Stomach (tissue), 19 donors: ENCODE measurements at places on chromosomes 4 and X. TPM values are rescaled to one million over a fixed set of nuclear protein-coding genes. Genes with fewer than 3 reads are reported as not detected.

The LEF1 gene
- total RNA-seq, result not detected

The CXCL13 gene
- total RNA-seq, result not detected

DNA sequence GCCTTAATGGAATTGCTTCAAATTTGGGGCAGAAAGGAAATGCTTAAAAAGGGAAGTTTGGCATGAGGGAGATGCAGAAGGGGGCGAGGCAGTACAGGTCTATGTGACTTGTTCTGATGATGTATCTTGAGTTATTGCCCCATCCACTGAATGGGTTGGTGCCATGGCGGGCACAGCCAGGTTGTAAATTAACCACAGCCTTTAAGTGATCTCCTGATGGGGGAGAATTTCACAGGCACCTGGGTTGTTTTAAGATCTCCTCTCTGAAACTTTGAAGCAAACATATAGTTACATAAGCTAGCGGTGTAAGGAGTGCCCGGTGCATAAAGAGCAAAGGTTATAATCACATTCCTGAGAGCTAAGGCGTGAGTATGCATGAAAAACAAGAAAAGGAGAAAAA is 37.0 kb downstream of the NPY5R start:
- DNase-seq, result no peak
- no peak overlapping the region for H3K4me3 ChIP-seq
- H3K36me3 ChIP-seq, result no peaks in the 10 kb centered on the region

The DMD gene
- 71.8 TPM for total RNA-seq

- DNase-seq, result peak; percentile 67
- no peaks in the 10 kb centered on the region for H3K36me3 ChIP-seq
- H3K4me1 ChIP-seq, result peaks cover 5% of the 10 kb centered on the region
Measured at GRCh38 chr4:183588169-183588675, 70.8 kb downstream of the RWDD4 start.

The CENPVL3 gene
- not detected for total RNA-seq

GRCh38 chrX:137234651-137235402 is 201.0 kb upstream of the GPR101 start:
- H3K27me3 ChIP-seq, result no peaks in the 10 kb centered on the region
- DNase-seq, result no peak
- no peaks in the 10 kb centered on the region for H3K36me3 ChIP-seq
- no peaks in the 10 kb centered on the region for H3K4me1 ChIP-seq
- H3K4me3 ChIP-seq, result no peak overlapping the region

- peak overlapping the region; percentile 30 for H3K4me3 ChIP-seq
- DNase-seq, result no peak
- peaks cover 10% of the 10 kb centered on the region for H3K4me1 ChIP-seq
- H3K36me3 ChIP-seq, result no peaks in the 10 kb centered on the region
- H3K27me3 ChIP-seq, result no peaks in the 10 kb centered on the region
Measured at GRCh38 chr4:20418861-20419451, 167.3 kb downstream of the SLIT2 start.

- no peaks in the 10 kb centered on the region for H3K36me3 ChIP-seq
- H3K4me1 ChIP-seq, result peaks cover 93% of the 10 kb centered on the region
- H3K27ac ChIP-seq, result peak overlapping the region; percentile 68
- peak overlapping the region; percentile 50 for H3K4me3 ChIP-seq
Measured at GRCh38 chr4:54229631-54230483, 764 bp downstream of the PDGFRA start.

DNA sequence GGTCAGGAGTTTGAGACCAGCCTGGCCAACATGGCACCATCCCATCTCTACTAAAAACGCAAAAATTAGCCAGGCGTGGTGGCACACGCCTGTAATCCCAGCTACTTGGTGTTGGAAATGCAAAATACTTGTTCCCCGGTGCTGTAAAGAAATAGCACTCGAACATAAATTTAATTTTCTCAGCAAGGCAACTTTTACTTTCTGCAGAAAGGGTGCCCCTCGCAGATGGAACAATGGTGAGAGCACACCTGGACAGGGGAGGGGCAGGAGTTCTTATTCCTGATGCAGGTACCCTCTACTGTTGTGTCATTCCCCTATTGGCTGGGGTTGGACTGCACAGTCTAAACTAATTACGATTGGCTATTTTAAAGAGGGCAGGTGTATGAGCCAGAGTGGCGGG is 139.7 kb downstream of the FHIP1A start:
- DNase-seq, result no peak
- H3K36me3 ChIP-seq, result no peaks in the 10 kb centered on the region
- no peaks in the 10 kb centered on the region for H3K27me3 ChIP-seq
- H3K27ac ChIP-seq, result no peak overlapping the region

The CXCL1 gene
- 26.5 TPM for total RNA-seq

The ZCCHC18 gene
- total RNA-seq, result 2.8 TPM

The AR gene
- total RNA-seq, result 8.8 TPM

The PPP2R2C gene
- 1.5 TPM for total RNA-seq

DNA sequence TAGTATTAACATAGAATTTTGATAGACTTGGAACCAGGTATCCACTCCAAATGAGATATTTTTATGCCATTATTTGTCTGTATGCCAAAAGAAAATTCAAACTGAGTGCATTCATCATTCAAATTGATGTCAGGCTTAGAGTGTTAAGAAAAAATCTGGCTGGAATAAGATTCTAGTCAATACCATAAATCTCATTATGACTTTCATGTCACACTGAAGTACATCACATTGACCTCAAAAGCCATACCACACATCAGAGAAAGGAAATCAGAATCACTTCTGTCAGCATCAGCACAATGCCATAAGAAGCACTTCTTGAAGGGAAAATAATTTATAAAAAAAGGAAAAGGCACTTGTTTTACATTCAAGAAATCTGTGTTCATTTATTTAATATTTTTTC is 119.0 kb upstream of the BMP3 start:
- no peak overlapping the region for H3K4me3 ChIP-seq
- no peak overlapping the region for H3K27ac ChIP-seq
- H3K36me3 ChIP-seq, result no peaks in the 10 kb centered on the region
- H3K4me1 ChIP-seq, result no peaks in the 10 kb centered on the region
- no peak for DNase-seq

DNA sequence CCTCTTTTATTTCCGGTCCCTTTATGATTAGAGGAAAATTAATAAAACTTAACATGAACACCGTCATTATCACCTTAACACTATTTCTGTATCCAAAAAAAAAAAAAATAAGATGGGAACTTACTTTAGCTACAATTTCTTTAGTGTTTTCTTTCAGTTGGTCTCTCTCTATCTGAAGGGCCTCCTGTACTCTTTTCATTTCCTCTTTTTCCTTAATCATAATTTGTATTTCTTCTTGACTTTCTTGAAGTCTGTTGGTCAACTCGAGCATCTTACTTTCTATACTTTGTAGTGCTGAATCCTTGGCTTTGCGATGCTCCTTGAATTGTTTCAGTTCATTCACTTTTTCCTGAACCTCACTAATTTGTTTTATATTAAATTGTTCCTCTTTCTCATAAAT is 45.3 kb upstream of the BDH2 start:
- no peaks in the 10 kb centered on the region for H3K4me1 ChIP-seq
- no peak for DNase-seq
- no peak overlapping the region for H3K4me3 ChIP-seq
- no peaks in the 10 kb centered on the region for H3K36me3 ChIP-seq
- no peaks in the 10 kb centered on the region for H3K27me3 ChIP-seq

DNA sequence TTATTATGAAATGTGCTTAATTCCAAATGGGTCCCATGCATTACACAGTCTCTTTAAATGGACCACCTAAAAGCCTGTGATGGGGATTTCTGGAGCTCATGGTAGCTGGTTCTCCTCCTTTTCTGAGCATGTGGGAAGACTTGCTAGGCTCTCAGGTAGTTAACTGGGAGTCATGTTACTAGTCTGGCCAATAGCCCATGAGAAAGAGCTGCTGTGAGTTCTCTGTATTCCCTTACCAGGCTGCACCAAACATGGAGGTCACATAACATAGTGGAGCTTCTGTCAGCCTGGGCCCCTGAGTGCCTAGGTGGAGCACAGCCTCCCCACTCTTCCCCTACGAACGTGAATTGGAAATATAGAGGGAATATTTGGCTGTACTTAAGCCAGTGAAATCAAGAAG is 198.4 kb downstream of the MAML3 start:
- H3K27me3 ChIP-seq, result no peaks in the 10 kb centered on the region
- peaks cover 25% of the 10 kb centered on the region for H3K4me1 ChIP-seq
- H3K27ac ChIP-seq, result no peak overlapping the region
- no peak overlapping the region for H3K4me3 ChIP-seq
- no peaks in the 10 kb centered on the region for H3K36me3 ChIP-seq

GRCh38 chr4:1082215-1083182 is 30.9 kb downstream of the RNF212 start:
- H3K27ac ChIP-seq, result peak overlapping the region; percentile 75
- no peaks in the 10 kb centered on the region for H3K27me3 ChIP-seq
- no peaks in the 10 kb centered on the region for H3K36me3 ChIP-seq
- DNase-seq, result peak; percentile 90

The QRFPR gene
- total RNA-seq, result not detected

DNA sequence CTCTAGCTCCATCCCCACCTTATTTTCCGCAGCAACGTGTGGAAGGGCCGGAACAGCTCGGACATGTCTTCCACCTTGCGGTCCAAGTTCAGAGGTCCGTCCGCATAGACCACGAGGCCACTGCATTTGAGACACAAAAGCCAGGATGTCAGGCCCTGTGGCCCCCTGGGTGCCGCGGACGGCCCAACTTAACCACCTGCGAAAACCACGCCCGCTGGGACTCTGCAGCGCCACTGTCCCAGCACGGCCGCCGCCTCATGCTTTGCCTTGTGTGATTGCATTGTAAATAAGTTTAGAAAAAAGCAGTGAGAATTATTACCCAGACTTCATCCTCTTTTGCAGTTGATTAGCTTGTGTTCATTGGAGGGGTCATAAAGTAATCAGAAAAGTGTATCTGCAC is 58.2 kb upstream of the MXD4 start:
- H3K27me3 ChIP-seq, result no peaks in the 10 kb centered on the region
- H3K4me3 ChIP-seq, result no peak overlapping the region
- no peaks in the 10 kb centered on the region for H3K4me1 ChIP-seq
- peak; percentile 26 for DNase-seq

DNA sequence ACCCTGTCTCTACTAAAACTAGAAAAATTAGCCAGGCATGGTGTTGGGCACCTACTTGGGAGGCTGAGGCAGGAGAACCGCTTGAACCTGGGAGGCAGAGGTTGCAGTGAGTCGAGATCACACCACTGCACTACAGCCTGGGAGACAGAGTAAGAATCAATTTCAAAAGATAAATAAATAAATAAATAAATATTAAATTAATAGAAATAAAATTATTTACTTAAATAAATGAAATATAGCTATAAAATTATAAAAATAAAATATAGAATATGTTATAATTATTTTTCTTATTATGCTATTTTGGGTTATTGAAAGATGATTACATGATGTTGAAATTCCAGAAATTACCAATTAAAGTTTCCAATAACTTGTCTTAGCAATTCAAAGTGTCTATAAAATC is 1029.8 kb upstream of the AGA start:
- H3K27ac ChIP-seq, result no peak overlapping the region
- no peaks in the 10 kb centered on the region for H3K4me1 ChIP-seq
- no peak for DNase-seq
- H3K4me3 ChIP-seq, result no peak overlapping the region
- no peaks in the 10 kb centered on the region for H3K36me3 ChIP-seq
- no peaks in the 10 kb centered on the region for H3K27me3 ChIP-seq

GRCh38 chrX:68842351-68842750 is 13.5 kb downstream of the EFNB1 start:
- peaks cover 31% of the 10 kb centered on the region for H3K36me3 ChIP-seq
- no peak for DNase-seq
- no peaks in the 10 kb centered on the region for H3K27me3 ChIP-seq
- peak overlapping the region; percentile 52 for H3K27ac ChIP-seq
- H3K4me1 ChIP-seq, result peaks cover 22% of the 10 kb centered on the region
